Osteoblast (primary cell): ENCODE measurements at places on chromosomes 1 and 21.

GRCh38 chr1:15201849-15202551 is 45.0 kb upstream of the FHAD1 start:
- DNase-seq = no peak

DNA sequence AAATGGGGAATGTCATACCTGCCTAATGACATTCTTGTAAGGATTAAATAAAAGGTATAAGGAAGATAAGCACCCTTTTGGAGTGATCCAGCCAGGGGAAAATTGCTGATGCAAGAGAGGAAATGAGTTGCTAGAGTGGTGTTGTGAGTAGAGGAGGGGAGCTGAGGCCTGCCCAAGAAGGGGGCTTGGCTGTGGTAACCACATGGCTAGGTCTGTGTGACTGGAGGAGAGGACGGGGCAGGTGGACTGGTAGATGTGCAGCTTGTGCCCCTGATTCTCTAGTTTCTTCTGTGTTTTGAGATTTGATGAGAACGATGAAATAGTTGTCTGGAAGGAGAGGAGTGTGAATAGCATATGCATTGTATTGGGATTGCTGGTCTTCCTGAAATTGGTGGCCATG is 6.6 kb downstream of the TXLNA start:
- DNase-seq = no peak

- DNase-seq = no peak
These were observed 13.0 kb upstream of the ANGPTL7 start for GRCh38 chr1:11176081-11176706.

GRCh38 chr1:70436622-70437251 is 25.7 kb downstream of the CTH start:
- DNase-seq = no peak

DNA sequence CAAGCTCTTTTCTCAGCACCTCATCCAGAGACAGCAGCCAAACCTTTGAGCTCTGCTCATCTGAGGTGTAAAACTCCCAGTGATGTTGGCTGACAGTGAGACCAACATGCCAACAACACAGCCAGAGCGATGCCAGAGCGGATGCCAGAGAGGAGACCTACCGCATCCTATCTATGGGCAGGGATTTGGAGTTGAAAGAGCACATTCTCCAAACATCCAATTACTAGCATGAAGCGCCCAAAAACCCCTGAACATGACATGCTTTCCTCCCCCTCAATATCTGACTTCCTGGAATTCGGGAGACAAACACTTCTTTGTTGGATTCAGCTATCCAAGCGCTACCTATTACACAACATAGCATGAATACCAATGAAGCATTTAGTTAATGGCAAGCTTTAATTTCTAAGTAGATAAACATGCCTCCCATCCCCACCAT is 23.1 kb upstream of the PAXBP1 start:
- peak; percentile 21 for DNase-seq

DNA sequence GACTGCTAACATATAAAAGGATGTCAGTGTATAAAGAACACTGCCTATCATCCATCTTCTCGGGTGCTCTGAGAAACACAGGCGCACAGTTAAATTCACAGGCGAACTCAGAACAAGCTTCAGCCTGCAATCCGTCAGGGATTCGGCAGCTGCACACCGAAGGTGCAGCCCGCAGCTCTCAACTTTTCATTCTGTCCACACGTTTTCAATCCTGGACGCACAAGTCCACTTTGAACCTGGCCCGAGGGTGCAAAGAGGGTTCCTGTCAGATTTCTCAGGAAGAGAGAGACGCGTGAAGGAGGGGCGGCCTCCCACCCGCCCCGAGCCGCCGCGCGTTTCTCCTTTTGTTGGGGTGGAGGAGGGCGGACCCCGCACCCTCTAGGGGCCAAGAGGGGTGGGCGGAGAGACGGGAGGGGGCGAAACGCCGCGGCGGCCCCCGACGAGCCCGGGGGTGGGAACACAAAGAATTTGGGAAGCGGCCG is 724 bp downstream of the DOCK7 start:
- peak; percentile 79 for DNase-seq

DNA sequence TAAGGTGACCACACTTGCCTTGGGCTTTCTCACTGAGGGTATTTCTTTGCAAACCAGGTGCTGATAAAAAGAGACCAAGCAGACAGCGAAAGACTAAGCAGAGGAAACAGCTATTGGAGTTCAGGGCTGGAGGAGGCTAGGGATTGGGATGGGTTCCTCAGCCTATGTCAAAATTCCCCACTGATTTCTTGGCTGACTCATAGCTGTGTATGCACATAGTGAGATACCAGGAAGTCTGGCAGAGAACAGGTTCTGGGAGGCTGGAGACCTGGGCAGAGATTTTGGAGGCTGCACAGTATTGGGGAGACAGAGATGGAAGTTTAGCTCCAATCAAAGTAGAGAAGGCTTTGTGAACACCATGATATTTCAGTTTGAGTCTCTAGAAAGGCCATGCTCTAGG is 25.3 kb downstream of the YARS1 start:
- peak; percentile 87 for DNase-seq

DNA sequence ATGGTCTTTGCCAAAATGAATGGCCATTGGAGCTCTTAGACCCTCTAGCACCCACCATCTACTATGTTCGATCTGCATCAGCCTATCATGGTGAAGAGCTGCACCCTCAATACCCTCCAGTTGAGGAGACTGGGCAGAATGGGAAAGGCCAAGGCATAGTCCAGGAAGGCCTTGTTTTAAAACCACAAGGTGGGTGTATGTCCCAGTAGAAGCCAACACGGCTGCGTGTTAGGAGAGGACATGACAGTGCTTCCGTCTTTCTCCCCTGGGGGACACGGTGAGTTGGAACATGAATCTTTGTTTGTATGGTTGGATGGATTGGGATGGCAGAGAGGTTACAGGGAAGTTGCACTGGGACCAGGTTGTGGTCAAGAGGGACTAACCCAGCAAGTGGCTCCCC is 18.6 kb upstream of the SH3D21 start:
- DNase-seq = no peak

DNA sequence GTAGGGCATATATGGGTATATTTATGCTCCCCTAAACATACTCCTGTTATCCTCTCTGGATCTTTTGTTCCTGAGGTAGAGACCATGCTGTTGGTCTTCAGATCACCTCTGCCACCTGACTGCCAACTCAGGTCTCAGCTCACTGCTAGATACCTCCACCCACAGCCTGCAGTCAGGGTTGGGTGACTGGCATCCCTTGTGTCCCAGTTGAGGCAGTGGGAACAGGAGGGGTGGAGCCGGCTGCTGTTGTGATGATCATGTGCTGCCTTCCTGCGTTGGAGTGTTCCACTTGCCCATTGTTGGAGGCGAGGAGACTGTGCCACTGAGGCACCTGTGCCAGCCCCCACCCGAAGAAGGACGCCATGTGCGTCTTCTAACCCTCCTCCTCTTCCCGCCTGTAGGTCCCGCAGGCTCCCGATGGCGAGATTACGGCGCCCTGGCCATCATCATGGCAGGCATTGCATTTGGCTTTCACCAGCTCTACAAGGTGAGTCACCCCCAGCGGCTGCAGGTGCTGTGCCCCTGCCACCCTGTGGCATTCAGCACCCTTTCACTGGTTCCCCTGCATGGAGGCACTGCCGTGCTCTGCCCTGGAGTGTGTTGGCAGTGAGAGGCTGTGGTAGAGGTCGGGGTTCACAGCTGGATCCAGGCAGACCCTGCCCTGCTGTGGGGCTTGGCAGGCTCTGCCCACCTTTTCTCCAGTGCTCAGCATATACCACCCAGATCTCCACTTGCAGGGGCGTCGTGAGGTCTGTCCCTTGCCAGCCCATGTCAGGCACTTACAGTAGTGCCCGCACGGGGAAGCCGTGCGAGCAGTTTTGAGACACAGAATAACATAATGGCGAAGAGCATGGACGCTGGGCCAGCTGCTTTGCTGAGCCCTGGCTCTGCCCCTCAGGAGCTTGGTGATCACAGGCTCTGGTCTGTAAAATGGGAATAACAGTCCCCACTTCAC is 143.5 kb downstream of the PEX14 start:
- DNase-seq = no peak

DNA sequence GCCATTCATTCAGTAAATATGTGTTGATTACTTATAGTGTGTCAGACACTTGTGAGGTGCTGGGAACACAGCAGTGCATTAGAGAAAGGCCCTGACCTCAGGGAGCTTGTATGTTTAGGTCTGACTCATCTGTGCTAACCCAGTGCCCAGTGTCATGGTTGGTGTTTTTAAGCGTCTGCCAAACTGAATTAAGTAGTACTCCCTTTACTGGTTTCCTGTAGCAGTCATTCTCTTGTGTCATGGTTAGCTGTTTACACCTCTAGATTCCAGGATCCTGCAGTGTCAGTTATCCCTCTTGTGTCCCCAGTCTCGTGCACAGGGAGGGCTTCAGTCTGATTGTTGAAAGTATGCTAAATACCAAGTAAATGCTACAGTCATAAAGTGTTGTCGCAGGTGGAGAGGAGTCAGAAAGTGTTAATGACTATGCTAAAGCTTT is 14.2 kb downstream of the UCK2 start:
- DNase-seq = no peak

- DNase-seq = no peak
These were observed 273.9 kb upstream of the FMN2 start for GRCh38 chr1:239817801-239818200.

DNA sequence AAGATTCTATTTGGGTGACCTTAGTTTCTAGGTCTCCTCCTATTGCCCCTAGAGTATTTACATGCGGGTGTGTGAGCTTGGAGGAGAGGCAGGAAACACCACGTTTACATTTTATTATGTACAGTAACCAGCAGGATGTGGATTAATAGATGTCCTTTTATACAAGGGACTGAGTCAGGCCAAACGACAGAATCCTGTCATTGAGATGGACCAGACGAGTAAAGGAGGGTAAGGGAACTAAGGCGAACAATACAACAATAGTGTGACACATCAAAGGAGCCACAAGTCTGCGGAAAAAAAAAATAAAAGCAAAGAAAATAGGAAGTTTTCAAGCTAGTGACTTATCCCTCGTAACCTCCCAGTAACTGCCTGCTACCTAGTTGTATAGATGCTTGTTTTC is 151.1 kb downstream of the GABPA start:
- DNase-seq = no peak

- no peak for DNase-seq
These were observed 56.5 kb upstream of the C1orf53 start for GRCh38 chr1:197845886-197846285.

DNA sequence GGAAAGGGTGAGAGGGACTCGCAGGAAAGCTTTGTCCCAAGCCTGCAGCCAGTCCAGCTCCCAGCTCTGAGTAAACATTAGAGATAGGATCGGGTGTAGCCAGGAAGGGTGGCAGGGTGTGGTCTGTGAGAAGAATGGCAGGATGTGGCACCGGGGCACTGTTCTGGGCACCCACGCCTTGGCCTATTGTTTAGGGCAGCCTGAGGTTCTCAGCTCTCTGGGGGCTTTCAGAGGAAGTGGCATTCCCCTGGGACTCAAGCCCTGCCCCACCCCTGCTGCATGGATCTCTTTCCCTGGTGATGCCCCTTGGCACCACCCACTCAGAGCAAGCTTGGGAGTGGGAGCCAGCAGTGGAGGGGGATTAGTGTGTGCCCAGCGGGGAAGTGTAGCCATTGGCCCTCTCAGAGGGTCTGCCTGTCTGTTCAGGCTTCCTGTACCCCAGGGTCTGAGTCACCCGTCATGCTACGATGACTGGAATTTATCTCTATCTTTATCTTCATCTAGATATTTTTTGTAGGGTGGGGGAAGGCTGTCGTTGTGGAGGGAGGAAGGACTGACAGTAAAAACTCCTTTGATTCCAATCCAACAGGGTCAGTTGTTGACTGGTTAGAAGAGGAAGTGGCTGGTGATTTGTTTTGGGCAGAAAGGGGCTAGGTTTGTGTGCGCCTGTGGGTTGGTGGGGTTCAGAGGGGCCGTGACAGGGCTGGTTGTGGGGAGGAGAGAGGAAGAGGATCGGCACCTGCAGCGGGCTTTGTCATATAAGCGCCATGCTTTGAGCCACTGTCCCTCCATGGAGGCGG is 31.6 kb downstream of the SOX13 start:
- peak; percentile 88 for DNase-seq

DNA sequence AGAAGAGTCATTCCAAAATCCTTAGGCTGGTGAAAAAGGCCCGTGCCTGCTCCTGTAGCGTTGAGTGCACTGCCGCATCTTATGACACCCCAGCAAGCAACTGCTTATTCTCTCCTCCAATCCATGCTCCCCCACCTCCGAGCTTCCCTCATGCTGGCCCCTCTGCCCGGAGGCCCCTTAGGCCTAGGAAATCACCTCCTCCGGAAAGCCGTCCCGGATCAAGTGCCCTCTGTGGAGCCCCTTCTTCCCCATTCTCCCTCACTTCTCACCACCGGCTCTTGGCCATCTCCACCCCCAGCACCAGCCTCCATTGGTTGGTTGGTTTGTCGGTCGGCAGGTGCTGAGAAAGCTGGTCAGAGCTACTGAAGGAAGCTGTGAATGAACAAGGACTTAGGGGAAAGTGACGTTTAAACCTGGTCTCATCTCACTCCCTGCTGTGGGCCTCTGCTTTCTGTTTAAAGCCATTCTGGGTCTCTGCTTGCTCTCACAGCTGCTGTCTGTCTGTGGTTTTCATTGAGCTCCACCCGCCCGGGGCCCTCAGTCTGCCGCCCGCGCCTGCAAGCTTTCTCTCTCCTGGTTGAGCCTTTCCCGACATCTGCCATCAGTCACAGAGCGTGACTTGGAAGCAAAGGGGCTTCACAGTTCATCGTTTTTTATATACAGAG is 122.2 kb downstream of the KCNN3 start:
- no peak for DNase-seq

- no peak for DNase-seq
These were observed 23.0 kb downstream of the ARV1 start for GRCh38 chr1:231001892-231002291.

- DNase-seq = peak; percentile 14
These were observed 16.2 kb downstream of the MIER1 start for GRCh38 chr1:66940981-66941380.

- no peak for DNase-seq
These were observed 74.7 kb downstream of the PSMG1 start for GRCh38 chr21:39108291-39109162.

DNA sequence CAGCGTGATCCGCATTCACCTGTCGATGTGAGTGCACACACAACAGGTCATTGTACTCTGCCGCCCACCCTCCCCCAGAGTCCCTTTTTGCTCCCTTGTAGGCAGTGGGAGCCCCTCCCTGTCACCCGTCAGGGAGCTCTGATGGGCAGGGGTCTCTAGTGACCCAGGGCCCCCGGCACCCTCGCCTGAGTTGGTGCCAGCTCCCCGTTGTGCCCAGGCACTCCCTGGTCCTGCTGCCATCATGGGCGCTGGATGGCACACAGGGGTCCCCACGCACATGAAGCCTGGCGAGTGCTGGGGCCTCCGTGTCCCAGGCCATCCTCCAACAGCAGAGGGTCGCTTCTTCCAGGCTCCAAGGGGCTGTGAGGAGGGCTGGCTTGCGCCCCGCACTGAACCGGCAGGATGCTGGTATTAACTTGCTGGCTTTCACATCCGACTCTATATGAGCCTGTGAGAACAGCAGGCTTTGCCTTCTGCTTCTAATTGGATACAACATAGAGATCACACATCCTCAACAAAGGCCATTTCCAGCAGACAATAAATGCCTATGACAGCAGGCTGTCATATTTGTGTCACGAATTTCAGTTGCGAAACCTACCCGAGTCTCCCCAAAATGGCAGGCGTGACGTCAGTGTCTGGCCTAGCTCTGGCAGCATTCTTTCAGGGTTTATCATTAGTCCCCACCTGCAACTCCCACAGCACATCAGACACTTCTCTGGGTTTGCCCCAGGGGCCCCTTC is 35.4 kb downstream of the KIAA1614 start:
- DNase-seq = peak; percentile 62
